SW 1271 (cell line): ENCODE measurements at places on chromosomes 2 and 18.

- DNase-seq, result no peak
Observed at GRCh38 chr18:9721893-9722550, 13.9 kb downstream of the RAB31 start.

DNA sequence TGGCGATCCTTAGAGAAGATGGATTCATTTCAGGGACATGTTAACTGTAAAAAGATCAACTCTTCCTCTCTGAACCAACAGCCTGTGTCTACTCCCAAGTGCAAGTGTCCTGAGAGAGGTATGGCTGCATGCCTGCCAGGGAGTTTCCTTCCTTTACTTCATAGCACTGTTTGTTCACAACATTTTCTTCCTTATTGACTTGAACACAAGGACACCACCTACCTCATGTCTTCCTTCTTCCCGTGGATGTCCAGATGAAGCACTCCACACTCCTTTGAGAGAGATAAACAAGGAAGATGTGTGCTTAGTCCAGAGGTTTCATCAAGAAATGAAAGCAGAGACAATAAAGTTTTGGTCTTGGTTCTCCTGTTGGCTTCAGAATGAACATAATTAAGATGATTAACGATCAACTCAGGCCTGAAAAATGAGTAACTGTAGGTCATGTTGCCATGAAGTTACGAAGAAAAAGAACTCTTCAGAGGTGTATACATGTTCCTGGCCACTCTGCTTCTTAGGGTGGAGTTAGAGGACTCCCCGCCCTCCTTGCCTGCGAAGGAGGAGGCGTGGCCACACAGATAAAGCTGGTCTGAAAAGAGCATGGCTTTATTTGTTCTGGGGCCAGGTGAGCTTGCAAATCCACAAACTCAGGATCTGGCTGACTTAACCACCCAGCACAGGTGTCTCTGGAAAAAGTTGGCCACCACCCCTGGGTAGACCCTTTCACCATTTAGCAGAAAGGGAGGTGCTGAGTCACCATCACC is 155.0 kb upstream of the KCTD1 start:
- DNase-seq, result no peak

DNA sequence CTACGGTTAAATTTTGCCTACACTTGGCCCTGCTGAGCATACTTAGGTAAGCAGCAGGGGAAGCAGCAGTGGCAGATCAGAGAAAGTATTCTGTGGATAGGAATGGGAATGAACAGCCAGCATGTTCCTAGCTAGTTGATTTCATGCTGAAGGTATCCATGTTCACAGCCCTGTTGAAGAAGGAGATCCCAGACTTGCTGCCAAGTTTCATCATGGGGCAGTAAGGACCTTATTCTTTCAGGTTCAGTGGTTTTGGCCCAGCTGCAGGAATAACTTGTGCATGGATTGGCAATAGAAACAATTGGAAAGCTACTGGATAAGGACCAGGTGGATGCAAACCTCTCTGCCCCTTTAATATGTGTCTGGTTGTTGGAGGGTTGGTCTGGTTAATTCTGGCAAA is 98.2 kb upstream of the TMEM178A start:
- DNase-seq, result no peak

- no peak for DNase-seq
Observed at GRCh38 chr2:2763351-2764000, 432.4 kb upstream of the MYT1L start.

DNA sequence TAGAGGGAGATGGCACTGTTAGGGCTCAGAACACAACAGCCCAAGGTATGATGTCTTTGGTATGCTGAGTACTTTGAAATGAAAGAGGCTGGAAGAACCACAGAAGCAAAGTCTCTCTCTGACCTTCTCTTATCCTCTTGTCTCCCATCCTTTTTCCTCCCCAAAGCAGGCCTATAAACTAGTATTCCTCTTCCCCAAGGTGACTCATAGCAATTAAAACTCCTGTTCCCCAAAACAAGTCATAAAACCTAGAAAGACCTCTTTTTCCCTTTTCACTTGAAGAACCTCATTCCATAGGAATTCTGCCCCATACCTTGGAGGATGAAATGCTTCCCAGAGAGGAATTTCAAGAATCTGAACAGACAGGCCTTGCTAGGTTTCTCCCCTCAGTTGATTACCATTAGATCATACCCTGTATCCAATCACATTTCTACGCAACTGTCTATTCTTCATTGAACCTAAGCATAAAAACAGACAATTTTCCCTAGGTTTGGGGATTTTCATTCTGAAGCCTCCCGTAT is 25.7 kb downstream of the MDH1 start:
- DNase-seq, result no peak

- no peak for DNase-seq
Observed at GRCh38 chr2:134623796-134624195, 95.0 kb downstream of the TMEM163 start.

DNA sequence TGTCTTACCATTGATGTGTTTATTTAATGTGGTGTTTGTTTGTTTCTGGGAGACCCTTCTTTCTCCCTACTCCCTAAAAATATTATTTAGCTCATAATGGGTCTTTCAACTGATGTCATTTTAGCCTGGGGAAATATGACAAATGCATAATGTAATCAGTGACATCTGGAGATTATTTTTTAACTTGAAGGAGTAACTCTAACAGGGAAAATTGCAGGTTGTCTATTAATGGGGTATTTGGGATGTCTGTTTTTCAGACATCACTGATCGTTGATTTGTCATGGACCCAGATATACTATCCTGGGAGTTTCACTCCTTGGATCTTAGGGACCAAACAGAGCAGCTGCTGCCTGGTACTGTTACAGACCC is 230.4 kb downstream of the LOXHD1 start:
- DNase-seq, result no peak

GRCh38 chr18:59428018-59428417 is 69.0 kb upstream of the LMAN1 start:
- no peak for DNase-seq

DNA sequence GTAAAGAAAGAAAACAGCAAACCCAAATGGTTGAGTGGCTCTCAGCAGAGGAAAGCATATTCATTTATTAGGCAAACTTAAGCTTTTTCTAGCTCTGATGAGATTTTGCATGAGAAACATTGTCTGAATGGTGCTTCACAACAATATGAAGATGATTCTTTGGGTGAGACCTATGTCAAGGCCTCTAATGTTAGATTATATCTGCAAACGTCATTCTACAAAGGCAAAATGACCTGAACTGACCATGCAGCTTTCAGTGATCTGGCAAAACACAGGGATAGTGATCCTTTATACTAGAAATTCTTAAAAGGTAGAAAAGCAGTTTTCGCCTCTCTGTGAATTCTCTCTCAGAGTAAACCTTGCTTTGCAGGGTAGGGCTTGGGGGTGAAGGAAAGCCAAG is 11.7 kb downstream of the RHBDD1 start:
- DNase-seq, result no peak

DNA sequence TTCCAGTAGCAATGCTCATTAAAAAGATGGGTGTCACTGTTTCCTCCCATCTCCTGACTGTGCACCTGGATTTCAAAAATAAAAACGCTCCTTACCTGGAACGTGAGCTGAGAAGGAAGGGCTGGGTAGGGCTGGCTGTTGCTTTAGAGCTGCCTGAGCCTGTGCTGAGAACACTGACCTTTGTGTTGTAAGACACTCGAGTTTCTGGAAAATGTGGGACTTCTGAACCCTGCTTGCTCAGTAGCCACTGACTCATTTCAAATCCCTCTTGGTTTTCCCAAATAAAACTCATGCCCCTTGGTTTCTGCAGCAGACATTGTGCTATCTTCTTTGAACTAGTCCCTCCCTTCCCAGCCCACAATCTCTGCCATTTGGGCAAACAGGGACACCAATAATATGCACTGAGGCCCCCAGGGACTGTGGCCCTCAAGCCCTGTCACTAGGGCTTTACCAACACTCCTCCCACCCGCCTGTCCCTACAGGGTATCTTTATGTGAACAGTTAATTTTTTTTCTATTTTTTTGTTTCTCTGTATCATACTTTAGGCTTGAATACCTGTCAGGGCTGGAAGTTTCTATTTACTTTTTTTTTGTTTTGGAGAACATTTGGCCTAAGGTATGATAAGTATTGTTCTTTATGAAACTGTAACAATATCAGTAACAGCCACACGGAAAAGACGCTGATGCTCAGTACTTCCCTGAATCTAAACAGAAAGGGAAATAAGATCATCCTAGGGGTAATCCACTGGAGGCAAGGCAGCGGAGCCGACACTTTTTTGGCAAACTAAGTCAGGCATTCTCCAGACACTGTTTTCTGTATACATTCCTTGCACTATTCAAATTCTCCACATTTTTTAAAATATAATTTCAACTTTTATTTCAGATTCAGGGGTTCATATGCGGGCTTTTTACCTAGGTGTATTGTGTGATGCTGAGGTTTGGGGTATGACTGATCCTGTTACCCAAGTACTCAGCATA is 280.2 kb downstream of the STK39 start:
- DNase-seq, result no peak

DNA sequence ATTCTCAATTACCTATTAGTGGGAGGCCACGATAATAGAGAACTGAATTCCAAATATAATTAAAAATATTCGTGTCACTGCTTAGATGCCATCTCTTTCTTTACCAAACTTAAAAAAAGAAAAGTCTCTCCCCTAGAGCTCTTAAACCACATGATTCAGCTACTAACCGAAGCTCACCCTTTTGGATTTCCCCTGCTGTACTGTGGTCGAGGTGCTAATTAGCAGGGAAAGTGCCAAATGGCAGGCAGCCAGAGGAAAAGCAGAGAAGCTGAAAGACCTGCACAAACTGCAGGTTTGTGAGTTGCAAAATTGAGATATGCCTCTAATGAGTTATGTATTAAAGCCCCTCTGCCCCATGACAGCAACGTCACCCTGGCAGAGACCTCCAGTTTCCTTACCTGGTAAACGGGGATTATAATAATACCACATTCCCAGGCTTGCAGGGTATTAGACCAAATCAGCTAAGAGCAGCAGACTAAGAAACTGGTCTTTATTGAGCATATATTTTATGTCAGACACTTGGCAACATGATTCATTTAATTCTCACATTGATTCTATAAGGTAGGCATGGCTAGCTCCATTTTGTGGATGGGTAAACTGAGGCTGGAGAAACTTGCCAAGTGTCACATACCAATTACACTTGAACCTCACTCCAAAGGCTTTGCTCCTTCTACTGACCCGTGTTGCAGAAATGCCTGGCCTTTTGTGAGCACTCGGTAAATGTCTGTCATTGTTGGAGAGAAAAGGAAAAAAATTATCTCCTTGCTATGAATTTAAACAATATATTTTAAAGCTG is 259.7 kb downstream of the LPIN1 start:
- no peak for DNase-seq

GRCh38 chr2:137036619-137037018 is 271.3 kb downstream of the THSD7B start:
- DNase-seq, result no peak

GRCh38 chr2:203341741-203342310 is 13.6 kb downstream of the ABI2 start:
- no peak for DNase-seq

- no peak for DNase-seq
Observed at GRCh38 chr2:120732506-120733237, 3.0 kb upstream of the GLI2 start.

- DNase-seq, result no peak
Observed at GRCh38 chr2:225893151-225893550, 493.6 kb downstream of the NYAP2 start.

- no peak for DNase-seq
Observed at GRCh38 chr2:235663875-235664274, 170.0 kb downstream of the AGAP1 start.

DNA sequence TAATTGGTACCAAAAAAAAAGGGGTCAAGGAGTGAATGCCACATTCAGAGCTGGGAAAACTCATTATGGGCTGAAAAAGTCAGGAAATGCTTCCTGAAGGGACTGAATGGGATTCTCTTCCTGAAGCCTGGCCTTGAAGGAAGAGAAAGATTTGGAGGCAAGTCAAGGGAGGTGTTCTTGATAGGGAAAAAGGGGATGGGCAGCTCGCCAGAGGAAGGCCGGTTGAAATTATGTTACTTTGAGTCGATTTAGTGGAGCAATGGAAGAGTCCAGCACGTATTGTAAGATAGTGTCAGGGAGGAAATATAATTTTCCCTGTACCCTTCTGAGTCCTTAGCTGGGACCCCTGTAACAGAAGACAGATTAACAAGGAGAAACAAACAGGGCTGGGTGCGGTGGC is 115.3 kb upstream of the STPG4 start:
- no peak for DNase-seq

- DNase-seq, result no peak
Observed at GRCh38 chr2:101330253-101330933, 21.9 kb upstream of the RNF149 start.

DNA sequence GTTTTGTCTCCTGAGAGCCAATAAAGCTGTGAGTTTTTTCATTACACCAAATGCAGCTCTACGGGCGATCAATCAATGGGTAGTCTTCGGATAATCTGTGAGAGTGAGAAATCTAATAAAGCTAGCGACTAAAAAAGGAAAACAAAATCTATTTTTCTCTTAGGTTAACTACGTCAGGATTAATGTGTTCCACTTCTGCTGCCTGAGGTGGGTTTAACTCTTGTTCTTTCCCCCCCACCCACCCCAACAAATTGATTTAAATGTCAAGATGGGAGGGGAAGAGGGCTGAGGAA is 63.0 kb upstream of the PSMD14 start:
- DNase-seq, result no peak

- DNase-seq, result no peak
Observed at GRCh38 chr18:61574665-61575064, 241.4 kb downstream of the CDH20 start.

GRCh38 chr18:50606609-50607008 is 46.7 kb downstream of the MAPK4 start:
- no peak for DNase-seq

DNA sequence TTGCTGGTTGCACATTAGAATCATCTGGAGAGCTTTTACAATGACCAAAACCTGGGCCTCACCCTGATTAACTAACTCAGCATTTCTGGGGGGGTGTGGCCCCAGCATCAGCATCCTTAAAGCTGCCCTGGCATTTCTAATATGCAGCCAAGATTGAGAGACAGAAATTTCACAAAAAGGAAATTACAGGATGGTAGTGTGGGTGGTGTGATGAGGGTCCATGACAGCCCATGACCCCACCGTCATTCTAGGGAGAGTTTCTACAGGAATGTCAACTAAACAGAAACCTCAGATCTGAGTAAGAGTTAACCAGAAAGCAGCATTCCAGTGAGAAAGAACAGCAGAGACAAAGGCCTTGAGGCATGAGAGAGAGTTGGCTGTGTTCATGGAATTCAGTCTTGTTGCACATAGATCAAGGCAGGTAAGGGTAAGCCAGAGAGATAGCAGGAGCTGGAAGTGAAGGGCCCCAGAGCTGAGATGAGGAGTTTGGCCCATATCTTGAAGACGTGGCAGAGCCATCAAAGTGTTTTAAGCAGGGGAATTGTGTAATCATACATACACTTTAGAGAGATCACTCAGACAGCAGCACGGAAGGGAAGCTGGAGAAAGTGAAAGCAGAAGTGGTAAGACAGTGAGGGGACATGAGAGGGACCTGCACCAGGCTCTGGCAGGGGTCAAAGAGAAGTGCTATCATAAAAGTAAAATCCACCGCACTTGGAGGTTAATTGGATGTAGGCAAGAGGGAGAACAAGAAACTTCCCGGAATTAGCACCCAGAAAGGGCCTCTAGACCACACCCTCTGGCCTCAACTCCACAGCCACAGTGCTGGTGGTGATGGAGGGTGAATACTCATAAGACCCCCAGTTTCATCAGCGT is 7.8 kb upstream of the TRABD2A start:
- peak; percentile 22 for DNase-seq
